Smooth muscle cell of the brain vasculature (primary cell): ENCODE measurements at places on chromosomes 7 and 10.

DNA sequence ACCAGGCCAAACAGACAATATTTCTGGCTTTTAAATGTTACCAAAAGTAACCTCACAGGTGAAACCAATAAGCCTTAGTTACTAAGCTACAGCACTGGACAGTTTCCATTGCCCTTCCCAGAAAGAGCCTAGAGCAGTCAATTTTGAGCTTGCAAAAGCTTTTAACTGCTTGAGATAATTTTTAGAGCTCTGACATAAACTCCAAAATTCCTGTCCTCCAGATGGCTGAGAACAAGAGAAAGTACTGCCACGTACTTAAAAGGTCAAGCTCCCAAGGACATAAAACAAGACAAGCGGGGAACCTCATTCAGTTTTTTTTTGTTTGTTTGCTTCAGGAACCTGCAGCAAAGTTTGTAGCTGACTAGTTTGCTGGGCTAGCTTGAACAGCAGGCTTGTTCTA is 54.1 kb downstream of the BBS9 start:
- no peak for DNase-seq

- no peak for DNase-seq
Observed at GRCh38 chr7:5139998-5140397, 50.0 kb upstream of the WIPI2 start.

- DNase-seq = no peak
Observed at GRCh38 chr10:3783316-3783681, 1.7 kb downstream of the KLF6 start.

DNA sequence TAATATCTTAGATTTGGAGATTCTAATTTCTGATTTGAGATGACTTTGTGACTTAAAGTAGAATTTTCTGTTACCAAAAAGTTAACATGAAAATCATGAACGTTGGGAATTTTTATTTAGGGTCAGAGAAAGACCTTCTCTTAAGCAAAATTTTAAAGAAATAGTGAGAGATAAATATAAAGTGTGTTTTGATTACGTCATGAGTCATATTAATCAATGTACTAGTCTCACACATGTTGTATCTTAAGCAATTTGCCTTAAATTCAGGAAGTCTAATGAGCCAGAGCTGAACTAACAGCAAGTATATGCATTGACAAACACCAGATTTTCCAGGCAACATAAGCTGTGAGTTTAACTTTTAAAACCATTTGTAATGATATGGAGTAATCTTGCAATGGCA is 765.5 kb upstream of the SORCS1 start:
- no peak for DNase-seq

GRCh38 chr7:72445075-72445474 is 32.9 kb upstream of the CALN1 start:
- no peak for DNase-seq

DNA sequence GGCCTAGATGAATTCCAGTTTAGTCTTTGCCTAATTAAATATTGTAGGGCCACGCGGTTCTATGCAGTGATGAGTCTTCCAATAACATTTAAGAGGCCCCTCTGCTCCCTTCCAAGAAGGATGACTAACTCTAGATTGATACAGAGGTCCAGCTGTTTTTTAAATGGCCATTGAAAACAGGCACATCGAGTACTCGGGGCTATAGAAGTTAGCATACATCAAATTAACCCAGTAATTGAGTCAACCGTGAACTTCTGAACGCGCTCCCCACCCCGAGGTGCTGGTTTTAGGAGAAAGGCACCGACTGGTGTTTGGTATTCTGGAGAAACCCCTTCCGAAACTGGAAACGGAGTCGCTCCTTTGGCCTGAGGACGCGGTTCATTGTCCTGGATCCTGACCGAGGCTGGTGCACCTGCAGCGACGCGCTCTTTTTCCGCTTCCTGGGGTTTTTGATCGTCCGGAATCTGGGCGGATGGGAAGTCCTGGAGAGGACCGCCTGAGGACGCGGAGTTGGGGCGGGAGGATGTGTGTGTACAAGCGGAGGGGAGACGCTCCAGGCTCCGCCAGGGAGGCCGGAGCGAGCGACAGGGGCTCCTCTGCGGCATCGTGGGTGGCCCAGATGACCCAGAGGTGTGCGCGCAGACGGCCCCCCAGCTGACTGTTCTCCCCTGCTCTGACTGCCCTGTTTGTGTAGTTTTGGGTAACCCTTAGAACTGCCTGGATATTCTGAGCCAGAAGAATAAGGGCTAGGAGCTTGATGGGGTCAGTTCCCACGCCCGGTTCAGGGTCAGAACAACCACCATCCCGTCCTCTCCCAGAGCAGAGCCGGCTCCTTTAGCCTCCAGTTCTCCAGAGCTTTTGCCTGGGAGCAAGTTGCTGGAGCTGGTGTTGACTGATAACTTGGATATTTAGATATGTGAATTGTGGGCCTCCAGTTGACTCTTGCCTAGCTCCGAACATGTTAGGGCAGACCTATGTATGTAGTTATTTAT is 711 bp downstream of the FAM221A start:
- no peak for DNase-seq

DNA sequence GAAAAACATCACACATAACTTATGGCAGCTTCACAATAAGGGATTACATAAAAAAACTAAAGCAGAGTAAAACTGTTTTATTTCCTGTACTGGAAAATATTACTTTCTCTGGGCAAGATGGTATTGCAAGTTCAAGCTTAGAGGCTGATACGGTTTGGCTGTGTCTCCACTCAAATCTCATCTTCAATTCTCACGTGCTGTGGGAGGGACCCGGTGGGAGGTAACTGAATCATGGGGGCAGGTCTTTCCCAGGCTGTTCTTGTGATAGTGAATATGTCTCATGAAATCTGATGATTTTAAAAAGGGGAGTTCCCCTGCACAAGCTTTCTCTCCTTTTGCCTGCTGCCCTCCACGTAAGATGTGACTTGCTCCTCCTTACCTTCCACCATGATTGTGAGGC is 5.1 kb upstream of the LRRC27 start:
- no peak for DNase-seq

DNA sequence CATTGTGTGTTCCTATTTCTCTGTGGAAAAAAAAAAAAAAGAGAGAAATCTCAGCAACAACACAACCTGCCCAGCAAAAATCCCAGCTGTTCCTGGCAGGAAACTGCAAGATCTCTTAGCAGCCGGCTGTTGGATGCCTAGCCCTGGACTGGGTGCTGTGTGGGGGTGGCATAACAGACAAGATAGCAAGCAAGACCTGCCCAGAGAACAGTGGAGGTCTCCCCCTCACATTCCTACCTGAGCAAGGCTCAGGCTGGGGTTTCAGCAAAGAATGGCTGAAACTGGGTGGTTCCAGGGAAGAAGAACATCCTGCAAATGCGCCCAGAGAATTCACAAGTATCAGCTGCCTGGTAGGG is 248.8 kb upstream of the ZMIZ1 start:
- no peak for DNase-seq

DNA sequence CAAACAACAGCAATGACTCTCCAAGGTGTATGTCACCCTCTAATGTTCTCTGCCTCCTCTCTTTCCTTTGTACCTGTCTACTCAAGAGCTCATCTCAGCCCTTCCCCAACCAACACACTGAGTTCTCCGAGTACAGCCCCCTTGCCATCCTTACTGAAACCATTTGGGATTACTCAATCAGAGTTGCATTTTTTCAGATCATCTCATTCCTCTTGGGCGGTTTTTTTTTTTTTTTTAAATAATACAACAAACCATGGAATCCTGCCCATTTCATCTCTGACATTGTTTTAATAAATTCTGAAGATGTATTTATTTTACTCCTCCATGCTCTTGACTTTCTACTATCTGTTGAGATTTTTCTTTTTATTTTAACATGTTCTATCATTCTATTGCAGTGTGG is 4.2 kb upstream of the CREB3L2 start:
- DNase-seq = no peak

- DNase-seq = no peak
Observed at GRCh38 chr10:96765406-96766240, 45.3 kb upstream of the PIK3AP1 start.

GRCh38 chr10:1189166-1190051 is 133.2 kb downstream of the WDR37 start:
- DNase-seq = no peak

DNA sequence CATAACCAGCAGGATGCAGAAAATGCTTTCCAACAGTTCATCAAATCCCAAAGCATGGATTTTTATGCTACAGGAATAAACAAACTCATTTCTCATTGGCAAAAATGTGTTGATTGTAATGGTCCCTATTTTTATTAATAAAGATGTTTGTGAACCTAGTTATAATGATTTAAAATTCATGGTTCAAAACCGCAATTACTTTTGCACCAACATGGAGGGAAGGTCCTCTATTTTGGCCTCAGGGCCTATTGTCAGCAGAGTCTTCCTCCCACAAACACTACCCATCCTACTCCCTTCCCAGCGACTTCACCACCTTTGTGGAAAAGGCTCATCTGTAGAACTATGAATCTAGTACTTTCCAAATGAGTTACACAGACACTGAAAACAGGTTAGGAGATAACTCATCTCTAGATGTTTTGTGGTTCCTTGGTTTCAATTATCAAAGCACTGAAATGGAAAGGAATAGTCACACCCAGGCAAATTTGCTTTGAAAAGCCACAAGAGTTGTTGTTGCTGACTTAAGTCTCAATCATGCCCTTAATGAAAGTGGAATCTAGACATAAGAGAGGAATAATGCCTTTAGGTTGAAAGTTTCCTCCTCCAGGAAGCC is 59.4 kb upstream of the FRMD4A start:
- no peak for DNase-seq

GRCh38 chr10:99444383-99445045 is 14.1 kb upstream of the GOT1 start:
- DNase-seq = no peak

- DNase-seq = no peak
Observed at GRCh38 chr10:107914450-107915214, 750.1 kb upstream of the SORCS1 start.
